ENCODE measurements at places on chromosomes 5 and 9.

DNA sequence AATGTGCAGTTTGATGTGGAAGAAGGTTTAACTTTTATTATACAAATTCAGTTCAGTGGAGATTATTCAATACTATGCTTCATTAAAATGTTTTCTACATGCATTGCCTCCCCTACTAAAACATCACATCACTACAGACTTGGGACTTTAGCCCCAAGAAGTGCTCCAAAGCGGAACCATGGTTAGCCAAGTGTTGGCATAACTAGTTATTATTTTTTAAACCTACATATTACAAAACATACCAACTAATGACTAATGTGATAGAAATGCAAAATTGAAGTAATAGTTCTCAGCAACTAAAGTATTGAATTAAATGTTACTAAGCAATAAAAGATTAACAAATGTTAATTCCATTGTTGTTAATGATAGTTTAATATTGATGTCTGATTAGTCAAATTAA, 74.5 kb downstream of the XRCC4 start:
- no peak for DNase-seq

DNA sequence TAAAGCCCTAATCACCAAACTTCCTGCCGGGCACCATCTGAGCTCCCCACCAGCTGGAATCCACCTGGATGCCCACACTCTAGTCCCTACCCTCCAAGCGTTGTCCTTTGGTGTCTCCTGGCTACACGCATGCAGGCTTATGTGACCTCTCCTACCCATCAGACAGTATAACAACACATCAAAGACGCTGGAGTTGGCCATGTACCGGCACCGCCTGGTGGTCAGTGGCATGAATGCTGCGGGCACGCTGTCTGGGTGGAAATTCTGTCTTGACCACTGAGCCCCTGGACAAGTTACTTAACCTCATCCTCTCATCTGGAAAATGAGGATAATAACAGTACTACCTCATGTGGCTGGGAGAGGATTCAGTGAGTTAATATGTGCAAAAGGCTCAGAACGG, 23.4 kb upstream of the CORO2A start:
- no peak for DNase-seq

- DNase-seq, result no peak
These were observed 57.8 kb upstream of the LPAR1 start for GRCh38 chr9:111096051-111096450.

DNA sequence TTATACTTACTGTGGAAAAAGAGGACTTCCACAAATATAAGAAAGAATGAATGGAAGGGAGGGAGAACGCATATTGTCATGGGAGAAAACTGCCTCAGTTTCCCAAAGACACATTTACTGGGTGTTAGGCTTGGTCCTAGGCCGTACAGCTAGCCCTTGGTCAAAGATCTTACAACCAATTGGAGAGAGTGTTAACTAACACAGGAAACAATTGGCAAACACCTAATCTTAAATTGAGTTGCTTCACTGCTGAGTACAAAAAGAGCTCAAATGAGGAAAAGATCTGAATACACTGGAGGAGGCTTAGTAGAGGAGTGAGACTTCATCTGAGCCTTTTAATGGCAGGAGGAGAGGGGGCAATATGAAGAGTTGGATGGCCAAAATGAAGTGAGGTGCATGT, 161.7 kb downstream of the GLIS3 start:
- DNase-seq, result no peak

- no peak for DNase-seq
These were observed 1397.5 kb upstream of the CDH6 start for GRCh38 chr5:29796013-29796412.

DNA sequence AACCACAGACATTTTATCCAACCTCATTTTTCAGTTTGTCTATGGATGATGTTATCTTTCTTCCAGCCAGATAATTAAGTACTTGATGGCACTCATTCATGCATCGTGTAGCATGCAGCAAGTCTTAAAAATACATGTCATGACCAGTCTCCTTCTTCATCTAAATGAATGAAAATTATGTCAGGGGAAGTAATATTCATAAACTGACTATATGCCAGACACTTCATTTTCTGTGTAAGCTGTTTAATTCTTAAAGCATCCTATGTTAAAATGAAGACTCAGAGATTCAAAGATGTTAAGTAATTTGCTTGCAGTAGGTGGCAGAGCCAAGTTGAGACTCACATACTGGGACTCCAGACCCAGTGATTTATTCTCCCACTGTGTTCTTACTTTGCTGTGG, 181.7 kb upstream of the CD180 start:
- no peak for DNase-seq

DNA sequence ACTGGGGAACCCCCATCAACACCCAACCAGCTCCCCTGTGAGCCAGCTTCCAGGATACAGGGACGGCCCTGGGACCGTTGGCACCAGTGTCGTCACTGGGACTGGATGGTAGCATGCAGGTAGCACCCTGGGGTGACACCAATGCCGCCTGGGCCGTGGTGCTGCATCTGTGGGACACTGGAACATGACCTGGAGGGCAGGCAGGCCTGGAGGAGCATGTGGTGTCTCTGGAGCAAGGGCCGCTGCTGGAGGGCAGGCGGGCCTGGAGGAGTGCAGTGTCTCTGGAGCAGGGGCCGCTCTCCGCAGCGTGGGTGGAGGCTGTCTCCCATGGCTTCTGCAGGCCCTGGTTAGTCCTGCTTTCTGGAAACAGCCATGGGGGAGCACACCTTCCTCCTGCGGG, 13.1 kb downstream of the LPCAT1 start:
- no peak for DNase-seq

GRCh38 chr5:134140530-134141201, 26.2 kb downstream of the TCF7 start:
- DNase-seq, result no peak
